ENCODE measurements at places on chromosomes 2 and 18.

GRCh38 chr2:234414596-234414995, 82.3 kb downstream of the ARL4C start:
- no peak for DNase-seq

DNA sequence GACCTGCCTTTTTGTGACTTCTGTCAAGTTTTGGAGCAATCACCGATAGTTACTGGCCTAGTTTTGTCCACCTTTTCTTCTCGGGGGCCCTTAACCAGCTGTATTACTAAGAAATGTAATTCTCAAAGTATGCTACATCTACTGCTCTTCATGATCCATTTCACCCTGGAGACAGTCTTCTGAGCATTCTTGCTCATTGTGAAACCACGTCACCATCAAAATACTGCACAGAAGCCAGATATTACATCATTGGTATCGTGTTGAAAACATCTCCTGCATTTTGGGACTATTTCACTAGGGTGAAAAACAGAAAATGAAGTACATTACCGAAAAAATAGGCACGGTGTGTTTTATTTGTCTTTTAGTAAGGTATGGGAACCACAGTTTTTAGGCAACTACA, 11.7 kb downstream of the LYPD6B start:
- DNase-seq, result peak; percentile 24

GRCh38 chr2:216932113-216932862, 72.4 kb upstream of the TNP1 start:
- no peak for DNase-seq

DNA sequence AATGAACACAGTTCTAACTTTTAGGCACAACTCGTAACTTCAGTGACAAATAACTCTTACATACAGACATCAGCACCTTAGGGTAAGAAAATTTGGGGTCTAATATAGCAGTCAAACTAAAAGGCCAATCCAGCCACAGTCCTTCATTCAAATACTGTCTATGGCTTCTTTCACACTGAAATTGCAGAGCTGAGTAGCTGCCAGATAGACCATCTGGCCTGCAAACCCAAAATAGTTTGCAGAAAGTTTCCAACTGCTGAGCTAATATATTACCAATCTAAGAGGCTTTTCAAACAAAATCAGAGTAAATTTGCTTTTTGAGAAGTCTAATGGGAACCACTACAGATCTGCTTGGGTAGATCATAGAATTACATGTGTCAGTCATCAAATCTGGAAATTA, 183.4 kb downstream of the GALR1 start:
- DNase-seq, result no peak

DNA sequence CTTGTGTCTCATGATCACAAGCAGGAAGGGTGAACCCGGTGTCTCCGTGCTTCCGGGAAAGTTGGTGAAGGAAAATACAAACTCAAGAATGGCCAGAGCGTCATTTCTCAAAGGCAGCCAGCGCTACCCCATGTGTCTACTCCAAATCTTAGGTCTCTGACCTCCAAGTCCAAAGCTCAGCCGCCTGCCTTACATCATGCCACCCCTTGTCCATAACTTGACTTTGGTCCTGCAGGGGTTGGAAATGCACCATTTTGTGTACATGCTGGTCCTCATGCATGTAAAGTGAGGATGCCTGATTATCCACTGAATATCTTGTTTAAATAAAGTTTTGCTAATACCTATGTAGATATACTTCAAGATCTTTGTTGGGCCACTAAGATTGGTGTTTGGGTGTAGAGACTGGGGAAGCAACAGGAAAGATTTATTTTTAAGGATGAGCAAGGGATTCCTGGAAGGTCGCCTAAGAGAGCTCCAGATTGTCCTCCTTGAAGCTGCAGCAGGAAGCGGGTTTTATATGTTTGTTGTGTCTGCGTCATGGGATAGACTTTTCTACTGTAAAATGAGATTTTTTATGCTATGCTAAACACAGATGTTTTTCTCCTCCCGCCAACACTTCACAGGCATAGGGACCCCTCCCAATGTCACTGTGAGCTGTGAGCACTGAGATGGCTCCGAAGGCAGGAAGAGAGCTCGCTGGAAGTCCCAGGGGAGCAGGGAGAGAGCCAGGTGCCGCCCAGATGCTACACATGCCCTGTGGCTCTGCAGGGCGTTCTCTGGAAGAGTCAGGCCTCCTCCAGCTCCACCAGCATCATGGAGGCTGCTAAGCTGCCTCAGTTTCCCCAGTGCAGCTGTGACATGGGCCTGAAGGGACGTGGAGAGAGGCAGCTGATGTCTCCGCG, 176.2 kb upstream of the HDAC4 start:
- no peak for DNase-seq

DNA sequence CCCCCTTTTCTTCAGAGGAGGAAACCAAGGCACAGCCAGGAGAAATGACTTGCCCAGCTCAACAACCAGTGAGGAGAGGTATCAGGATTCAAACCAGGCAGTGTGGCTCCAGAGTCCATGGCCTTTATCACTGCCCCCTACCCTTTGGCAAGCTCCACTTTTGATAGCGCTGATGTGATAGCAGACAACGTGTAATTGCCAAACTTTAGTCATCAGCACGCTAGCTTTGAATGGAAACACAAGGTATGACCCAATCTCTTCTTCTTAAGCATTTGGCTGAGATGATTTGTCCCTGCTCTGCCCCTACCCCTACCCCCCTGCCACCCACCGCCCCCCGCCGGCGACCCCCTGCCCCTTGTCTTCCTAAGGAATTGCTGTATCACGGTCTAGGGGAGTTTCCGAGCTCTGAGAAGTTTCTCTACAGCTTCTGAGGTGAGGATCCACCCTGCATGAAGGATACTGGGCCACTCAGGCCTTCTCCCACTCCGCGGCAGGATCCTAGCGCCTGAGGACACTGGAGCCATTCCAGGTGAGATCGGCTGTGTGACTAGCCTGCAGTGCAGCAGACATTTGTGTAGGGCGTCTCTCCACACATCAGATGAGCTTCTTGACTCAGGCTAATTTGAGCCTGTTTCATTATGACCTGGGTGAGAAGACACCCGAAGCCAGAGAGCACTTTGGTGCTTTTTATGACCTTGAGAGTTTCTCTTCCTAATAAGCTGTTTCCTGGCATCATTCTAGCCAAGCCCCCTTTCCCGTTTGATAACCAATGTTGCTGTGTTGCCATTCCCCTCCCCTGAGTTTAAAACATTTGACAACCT, 75.1 kb upstream of the MAP4K4 start:
- no peak for DNase-seq

- no peak for DNase-seq
These were observed 15.4 kb upstream of the OTOS start for GRCh38 chr2:240155745-240156390.

DNA sequence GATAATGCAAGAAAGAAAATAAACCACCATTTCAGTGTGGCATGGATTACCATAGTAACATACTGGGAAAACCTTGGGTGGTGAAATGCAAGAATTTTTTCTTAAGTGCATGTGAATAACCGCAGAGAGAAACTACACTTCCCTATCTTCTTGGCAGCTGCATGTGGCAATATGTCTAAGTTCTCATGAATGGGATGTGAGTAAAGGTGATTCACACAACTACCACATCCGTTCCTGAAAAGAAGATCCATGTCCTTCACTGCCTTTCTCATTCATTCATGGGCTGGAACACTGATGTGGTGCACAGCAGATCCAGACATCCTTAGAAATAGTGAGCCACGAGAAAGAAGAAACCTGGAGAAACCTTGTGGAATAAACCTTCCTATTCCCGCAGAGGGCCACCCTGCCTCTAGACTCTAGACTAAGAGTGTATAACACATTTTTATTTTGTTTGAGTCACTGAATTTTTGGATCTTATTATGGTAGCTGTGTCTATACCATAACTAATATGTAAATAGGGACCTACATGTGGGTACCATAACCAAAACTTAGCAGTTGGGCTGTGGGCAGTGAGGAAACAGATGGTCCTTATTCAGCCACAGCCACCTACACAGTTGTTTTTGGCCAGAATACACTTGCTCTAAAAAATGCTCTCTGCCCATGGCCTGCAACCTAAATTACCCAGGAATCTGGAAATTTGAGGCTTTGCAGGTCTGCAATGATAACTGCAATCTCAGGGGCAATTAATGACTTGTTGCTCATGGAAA, 573.3 kb downstream of the LRP1B start:
- peak; percentile 97 for DNase-seq

DNA sequence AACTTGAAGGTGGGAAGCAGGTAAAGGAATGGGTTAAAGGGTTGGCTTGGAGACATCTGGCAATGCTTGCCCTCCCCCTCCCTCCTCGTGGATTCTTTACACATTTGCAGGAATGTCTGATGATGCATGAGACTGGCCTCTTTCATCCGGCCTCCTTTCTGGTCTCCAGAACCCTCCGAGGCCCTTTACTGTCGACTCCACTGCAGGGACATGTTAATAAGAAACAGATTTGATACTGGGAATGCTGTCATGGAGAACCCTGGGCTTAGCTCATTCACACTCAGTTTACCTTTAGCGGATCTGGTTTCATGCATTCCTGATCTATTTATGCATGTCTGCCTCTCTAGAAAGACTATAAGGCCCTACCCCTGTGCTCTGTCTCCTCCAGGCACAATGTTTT, 238.7 kb downstream of the TGIF1 start:
- DNase-seq, result peak; percentile 87

DNA sequence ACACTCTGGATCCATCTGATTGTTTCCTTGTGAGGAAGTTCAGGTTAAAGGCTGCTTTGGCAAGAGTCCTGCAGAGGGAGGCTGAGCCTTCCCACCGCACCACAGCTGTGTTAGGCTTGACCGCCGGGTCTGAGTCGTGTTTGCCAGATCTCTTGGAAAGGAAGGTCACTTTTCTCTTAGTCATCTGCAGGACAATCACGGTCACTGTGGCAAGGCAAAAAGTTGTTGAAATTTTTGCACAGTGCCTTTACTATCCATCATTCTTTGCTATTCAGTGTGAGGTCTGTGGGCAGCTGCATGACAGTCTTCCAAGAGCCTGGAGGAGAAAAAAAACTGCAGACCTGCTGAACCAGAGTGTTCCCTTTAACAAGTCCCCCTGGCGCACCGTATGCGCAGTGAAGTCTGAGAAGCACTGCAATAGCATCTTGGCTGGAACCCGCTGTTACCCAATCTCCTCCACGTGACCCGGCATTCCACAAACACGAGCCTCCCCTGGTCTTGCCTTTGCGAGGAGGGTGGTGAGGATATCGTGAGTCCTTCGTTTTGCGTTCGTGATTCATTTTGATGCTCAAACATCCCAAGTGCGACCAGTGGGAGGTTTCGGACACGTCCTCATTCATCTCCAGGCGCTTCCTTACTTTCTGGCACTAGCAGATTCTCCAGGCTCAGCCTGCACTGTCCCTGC, 23.0 kb downstream of the BIN1 start:
- peak; percentile 74 for DNase-seq

- DNase-seq, result peak; percentile 13
These were observed 4.5 kb downstream of the FKBP7 start for GRCh38 chr2:178473931-178474330.

GRCh38 chr2:218363736-218364135, 7.1 kb downstream of the CATIP start:
- DNase-seq, result no peak

DNA sequence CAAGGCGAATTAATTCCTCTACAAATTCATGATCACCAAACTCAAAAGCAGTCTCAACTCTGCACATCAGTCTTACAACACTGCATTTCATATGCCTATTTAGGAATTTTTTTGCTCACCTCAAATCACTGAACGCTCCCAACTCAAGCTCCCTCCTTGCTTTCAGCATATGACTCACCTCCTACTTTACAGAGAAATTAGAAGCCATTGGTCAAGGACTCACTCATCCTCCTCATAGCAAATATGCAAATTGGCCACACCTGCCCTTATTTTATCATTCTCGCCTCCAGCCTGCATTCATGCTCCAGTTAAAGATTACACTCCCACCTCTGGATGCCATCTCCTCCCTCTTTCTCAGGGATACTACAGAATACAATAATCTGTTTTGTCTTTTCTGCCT, 148.8 kb downstream of the MBD2 start:
- DNase-seq, result no peak

DNA sequence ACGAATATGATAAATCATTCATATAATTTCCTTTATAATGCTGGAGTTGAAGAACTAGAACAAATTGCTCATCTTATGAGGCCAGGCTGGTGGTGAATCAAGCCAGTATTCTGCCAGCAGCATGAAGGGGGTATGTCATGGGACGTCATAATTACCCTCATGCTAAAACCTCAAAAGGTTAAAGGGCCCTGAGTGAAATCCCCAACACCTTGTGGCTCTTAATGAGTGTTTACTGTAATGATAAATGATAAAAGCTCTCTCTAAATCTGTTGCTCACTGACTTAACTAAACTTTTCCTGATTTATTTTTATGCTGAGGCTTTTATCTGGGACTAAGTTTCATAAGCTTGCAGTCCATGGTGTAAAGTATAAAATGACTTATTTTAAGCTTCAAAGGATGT, 18.3 kb upstream of the NEDD4L start:
- peak; percentile 27 for DNase-seq

GRCh38 chr2:226791487-226792081, 8.0 kb downstream of the IRS1 start:
- peak; percentile 88 for DNase-seq

DNA sequence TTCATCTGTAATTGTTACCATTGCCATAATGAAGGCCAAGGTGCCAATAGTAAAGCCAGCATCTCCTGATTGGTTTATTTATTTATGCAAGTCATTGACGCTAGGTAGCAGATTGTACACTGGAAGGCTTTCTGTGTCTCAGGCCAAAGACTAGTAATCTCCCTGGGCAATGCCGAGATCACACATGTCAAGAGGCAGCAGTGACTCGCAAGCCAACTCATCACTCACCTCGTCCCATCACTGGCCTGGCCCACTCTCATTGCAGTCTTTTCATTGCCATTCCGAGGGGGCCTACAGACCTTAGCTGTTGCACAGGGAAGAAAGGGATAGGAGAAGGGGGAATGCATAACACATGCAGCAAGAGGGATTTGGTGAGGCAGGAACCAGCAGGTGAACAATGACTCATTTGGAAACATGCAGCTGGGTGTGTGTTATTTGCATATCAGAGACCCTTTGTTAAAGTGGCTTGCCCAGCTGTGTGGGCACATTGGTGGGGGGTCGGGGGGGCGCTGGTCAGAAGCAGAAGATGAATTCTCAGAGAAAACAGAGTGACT, 448.7 kb upstream of the HNRNPA3 start:
- DNase-seq, result no peak

GRCh38 chr18:75858754-75859153, 431.3 kb upstream of the SMIM21 start:
- no peak for DNase-seq

DNA sequence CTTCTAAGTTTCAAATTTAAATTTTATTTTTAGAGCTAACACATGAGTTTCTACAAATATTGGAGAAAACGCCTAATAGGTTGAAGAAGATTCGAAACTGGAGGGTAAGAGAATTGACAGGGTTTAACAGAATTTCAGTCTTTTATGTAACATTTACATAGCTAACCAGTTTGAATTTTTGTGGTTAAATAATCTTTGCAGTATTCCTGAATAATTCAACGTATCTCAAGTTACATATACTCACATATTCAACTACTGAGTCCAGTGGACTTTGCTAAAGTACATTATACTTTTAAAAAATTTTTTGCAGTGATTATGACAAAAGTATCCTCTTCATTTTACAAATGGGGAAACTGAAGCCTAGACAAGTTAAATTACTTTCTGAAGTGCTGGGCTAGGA, 34.0 kb downstream of the CCNT2 start:
- no peak for DNase-seq
